Fibroblast of skin of right biceps (primary cell): ENCODE measurements at places on chromosomes 11 and 22.

GRCh38 chr11:22192289-22192641, 620 bp upstream of the ANO5 start:
- DNase-seq, result no peak

GRCh38 chr11:61800331-61801281, 7.9 kb downstream of the FEN1 start:
- no peak for DNase-seq

- no peak for DNase-seq
Measured at GRCh38 chr22:43562843-43563242, 151.0 kb downstream of the MPPED1 start.

GRCh38 chr11:72061739-72062396, 18.5 kb downstream of the NUMA1 start:
- DNase-seq, result no peak

GRCh38 chr11:24413391-24413790, 83.5 kb upstream of the LUZP2 start:
- no peak for DNase-seq

DNA sequence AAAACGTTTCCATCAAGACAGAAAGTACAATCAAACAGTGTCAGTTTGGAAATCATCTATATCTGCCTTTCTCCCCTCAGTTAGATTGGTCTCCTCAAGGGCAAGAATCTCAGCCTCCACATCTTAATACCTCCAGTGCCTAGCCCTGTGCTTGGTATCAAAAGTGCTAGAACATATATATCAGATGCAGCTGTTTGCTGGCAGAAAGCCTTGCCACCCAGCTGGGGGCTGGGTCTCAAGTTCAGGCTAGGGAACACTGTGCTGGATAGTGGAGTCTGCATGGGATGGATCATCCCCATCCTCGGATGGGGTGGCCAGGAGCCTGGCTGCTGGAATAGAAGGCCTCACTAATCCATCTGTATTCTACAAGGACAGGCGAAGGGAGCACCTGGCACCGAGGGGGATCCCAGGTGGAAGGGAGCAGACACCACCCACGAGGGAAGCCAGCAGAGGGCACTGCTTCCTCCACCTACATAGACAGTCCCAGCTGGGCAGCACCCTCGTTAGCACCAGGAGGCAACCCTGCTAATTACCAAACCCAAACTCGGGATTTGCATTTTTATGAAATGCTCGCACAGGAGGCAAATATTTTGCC, 602.2 kb downstream of the BUD13 start:
- no peak for DNase-seq

DNA sequence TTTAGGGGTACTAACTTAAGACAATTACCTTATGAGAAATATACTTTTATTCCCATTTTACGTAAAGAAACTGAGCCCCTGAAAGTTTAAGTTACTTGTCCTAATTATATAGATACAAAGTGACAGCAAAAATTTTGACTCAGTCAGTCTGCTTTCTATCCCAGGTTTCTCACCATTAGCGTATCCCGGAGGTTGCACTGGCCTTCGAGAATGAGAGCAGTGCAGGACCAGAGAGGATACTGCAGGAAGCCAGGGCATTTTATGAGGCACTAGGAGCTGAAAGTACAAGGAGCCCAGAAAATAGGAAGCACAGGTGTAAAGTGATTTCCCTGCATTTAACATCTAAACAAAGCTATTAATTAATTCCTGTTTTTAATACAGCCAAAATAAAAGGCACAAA, 55.4 kb downstream of the GRIA4 start:
- DNase-seq, result no peak
